ENCODE measurements at places on chromosomes 13 and 19.

- DNase-seq: no peak
Measured at GRCh38 chr13:59837101-59837500, 326.6 kb downstream of the DIAPH3 start.

GRCh38 chr13:20867408-20867807 is 35.1 kb downstream of the XPO4 start:
- DNase-seq: no peak

DNA sequence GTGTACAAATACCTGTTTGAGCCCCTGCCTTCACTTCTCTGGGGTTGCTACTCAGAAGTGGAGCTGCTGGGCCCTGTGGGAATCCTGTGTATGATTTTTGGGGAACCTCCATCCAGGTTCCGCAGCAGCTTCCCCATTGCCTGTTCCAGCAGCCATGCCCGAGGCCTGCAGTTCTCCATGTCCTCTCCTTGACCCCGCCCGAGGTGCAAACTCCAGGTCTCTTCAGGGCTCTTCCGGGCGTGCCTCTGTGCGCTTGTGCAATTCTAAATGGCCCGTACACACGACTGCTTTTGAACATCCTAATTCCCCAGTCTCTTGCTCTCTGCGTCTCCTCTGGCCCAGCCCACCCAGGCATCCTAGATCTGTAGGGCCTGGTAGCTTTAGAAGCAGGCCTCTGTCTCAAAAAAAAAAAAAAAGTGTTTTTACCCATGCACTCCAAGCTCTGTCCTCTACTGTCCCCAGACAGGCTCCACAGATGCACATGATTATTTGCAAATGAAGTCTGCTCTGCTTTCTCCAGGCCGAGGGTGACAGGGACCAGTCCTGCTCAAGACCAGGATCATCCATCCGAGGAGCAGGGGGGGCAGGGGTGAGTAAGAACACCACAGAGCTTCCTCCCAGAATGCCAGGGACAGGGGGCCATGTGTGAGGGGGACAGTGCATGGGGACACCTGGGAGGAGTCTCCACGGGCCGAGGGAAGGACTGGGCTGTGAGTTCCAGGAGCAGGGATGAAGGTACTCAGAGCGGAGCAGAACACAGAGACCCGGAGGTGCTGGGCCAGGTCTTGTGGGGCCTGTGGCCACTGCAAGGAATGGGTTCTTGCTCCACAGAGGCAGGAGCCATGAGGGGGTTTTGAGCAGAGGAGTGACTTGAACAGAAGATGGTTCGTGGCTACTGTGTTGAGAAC is 51.7 kb downstream of the SLC7A9 start:
- no peak for DNase-seq

DNA sequence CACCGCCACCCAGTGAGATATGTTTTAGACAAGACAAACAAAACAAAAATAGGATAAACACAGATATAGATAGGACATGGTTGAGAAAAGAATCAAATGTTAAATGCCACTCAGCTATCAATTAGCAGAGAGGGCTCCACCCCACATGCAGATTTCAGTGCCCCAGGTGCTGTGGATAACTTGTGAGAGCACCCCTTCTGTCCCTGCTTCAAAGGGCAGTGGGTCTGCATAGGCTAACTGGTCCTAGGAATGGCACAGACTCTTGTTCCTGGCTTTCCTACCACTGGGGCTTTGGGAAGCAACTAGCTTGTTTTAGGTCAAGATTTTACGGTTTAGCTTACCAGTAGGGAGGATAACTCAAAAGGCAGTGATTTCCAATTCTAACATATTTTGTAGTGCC is 460.3 kb downstream of the TSHZ3 start:
- no peak for DNase-seq

DNA sequence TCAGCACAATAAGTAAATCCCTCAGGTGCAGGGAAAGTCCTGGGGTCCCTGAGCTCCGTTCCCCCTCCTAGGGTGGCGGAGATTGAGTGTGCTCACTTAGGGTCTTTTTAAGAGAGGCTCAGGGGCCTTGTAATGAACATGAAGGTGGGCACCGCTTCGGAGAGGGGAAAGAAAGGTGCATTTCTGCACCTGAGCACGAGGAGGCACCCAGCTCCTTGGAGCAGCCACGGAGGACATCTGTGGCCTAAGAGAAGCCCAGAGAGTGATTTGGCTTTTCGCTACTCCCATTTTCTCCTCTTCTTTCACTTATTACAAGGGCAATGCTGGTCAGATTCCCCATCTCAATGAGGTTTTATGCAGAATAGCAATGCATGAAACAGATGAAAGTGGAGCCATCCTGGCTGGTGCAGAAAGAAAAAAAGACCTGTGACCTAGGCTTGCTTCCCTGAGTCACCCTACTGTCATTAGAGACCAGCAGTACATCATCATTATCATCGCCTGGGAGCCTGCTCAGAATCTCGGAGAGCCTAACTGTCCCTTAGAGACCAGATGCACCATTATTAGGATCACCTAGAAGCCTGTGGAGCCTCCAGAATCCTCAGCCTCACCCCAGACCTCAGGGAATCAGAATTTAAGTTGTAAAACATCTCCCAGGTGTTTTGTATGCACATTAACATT is 86.6 kb upstream of the RAP2A start:
- no peak for DNase-seq

Data from AG04449 (cell line).